NCI-H1436 treated with DMSO at 0.1 percent for 48 hours (cell line): ENCODE measurements at places on chromosomes 16 and 17.

DNA sequence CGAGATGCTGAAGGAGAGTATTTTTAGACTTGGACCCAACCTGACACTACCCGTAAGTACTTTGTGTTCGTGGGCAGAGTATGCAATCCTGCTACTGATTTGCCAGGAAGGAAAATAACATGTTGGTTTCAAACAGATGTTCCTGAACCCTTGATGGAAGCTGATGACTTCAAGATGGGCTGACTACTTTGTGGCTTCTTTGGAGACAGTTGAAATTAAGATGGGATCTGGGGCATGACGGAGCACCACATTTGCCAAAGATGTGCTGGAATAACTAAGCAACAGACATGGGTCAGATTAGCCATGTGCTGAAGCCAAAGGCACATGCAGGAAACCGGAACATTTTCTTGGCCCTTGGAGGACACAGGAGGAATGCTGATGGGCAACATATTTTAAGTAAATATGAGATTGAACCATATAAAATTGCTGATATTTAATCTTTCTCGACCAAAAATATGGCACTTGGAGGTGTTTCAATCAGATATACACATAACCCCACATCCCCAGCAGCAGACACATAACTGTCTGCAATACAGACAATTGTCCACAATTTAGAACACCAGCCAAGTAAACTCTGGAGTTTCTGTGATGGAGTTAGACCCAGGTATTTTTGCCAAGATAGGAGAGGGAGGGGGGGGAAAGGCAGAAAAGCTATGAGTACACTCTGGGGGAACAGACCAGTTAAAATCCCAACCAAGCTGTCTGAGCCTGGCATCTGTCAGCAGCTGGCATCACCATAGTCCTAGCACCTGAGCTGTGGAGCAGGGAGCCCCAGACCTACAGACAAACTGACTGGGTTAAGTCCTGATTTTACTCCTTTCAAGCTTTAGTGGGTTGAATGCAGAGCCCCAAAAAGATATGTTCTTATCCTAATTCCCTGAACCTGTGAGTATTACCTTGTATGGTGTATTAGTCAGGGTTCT, 329.4 kb upstream of the CDH5 start:
- DNase-seq, result no peak

- DNase-seq, result no peak
These were observed 38.9 kb downstream of the LGALS9 start for GRCh38 chr17:27669850-27670249.

- no peak for DNase-seq
These were observed 31.8 kb downstream of the FAM20A start for GRCh38 chr17:68569346-68569745.

DNA sequence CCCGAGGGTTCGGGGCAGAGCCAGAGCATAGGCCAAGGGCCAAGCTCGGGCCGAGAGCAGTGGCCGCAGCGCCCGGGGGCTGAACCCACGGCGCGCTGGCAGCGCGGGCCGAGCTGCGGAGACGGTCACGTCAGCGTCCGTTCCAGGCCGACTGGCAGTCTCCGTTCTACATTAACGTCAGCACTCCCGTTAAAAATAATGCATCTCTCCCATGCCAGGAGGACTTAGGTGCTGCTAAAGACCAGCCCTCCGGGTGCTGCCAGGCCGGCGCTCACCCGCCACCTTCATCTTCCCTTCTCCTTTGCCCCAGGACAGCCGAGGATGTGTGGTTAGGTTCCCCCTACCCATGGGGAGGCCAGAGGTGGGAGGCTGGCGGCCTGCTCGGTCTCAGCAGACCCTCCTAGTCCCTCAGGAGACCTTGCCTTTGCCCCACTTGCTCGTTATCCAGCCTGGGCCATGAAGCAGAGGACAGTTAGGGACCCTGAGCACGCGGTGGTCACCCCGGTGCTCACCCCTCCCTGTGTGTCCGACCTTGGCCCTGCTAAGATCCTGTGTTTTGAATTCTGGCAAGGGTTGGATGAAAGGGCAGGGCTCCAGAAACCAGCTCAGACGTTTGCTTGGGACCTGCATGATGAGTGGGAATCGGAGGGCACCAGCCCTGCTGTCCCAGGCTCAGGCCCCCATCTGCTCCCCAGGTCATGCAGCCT, 572 bp downstream of the MPG start:
- DNase-seq, result no peak

GRCh38 chr16:24534620-24535019, 4.7 kb upstream of the RBBP6 start:
- DNase-seq, result no peak

DNA sequence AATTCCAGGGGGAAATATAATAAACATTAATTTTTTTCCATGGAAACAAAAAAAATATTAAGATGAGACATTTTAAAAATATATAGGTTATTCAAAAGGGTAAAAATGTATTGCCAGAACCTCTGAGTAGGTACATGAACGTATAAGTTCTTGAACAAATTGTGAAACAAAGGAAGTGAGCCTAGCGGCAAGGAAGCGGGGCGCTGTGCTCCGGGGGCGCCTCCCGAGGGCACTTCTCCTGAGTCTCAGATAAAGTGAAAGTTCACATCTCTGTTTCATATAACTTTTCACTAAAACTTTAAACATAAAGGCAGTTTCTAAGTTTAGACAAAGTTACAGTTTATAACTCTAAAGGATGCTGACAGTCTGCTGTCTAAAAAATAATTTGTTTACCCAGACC, 52.3 kb downstream of the TNRC6C start:
- no peak for DNase-seq
